ENCODE measurements at places on chromosomes 3 and 15.

DNA sequence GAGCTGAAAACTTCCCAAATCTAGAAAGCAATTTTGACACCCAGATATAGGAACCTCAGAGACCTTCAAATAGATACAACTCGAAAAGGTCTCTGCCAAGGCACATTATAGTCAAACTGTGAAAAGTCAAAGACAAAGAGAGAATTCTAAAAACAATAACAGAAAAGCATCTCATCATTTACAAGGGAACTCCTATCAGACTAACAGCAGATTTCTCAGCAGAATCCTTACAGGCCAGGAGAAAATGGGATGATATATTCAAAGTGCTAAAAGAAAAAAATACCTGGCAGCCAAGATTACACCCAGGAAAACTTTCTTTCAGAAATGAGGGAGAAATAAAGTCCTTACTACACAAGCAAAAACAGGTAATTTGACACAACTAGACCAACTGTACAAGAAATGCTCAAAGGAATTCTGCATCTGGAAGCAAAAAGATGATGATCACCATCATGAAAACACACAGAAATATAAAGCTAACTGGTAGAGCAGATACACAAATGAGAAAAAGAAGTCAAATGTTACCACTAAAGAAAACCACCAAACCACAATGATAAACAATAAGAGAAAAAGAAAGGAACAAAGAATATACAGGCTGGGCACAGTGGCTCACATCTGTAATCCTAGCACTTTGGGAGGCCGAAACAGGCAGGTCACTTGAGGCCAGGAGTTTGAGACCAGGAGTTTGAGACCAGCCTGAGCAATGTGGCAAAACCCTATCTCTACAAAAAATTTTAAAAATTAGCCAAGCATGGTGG is 50.4 kb downstream of the ADAM10 start:
- H3K36me3 ChIP-seq = peaks cover 72% of the 10 kb centered on the region
- no peak overlapping the region for H3K27ac ChIP-seq
- peaks cover 4% of the 10 kb centered on the region for H3K27me3 ChIP-seq
- no peak overlapping the region for H3K4me3 ChIP-seq
- DNase-seq = no peak

GRCh38 chr3:45771166-45771775 is 25.1 kb downstream of the SLC6A20 start:
- no peak overlapping the region for H3K27ac ChIP-seq
- H3K4me3 ChIP-seq = no peak overlapping the region
- H3K36me3 ChIP-seq = no peaks in the 10 kb centered on the region
- H3K27me3 ChIP-seq = peaks cover 27% of the 10 kb centered on the region

DNA sequence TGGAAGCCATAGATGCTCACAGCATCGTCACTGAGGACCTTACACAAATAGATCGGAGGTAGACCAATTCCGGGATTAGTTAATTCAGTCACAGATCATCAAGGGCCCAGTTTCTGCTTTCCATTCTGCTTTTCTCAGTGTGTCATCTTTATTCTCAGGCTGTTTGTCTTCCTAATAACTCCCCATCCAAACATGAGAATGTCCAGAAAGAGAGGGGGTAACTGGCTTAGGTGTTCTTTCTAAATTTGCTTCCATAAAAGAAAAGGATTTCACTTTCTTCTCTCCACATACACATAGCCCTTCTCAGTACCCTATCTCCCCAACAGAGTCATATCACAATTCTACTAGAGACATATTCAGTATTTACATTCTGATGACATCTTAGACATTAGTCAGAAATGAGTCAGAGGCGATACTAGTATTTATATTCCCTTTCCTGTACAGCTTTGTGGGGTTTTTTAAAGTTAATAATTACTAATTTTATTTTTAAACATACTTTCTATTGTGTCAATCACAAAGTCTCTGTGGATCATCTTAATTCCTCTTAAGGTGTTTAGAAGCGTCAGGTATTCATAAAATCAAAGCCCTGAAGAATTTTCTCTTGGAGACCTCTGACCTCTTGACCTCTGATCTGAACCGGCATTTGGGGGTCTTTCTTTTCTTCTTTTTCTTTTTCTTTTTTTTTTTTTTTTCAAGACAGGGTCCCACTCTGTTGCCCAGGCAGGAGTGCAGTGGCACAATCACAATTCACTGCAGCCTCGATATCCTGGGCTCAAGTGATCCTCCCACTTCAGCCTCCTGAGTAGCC is 24.3 kb upstream of the IL12A start:
- H3K4me3 ChIP-seq = no peak overlapping the region
- H3K36me3 ChIP-seq = no peaks in the 10 kb centered on the region
- no peak for DNase-seq
- H3K27me3 ChIP-seq = peaks cover 4% of the 10 kb centered on the region
- no peaks in the 10 kb centered on the region for H3K4me1 ChIP-seq

GRCh38 chr15:62958528-62959363 is 83.8 kb upstream of the TPM1 start:
- DNase-seq = no peak
- no peak overlapping the region for H3K27ac ChIP-seq
- H3K4me3 ChIP-seq = no peak overlapping the region
- peaks cover 4% of the 10 kb centered on the region for H3K27me3 ChIP-seq

DNA sequence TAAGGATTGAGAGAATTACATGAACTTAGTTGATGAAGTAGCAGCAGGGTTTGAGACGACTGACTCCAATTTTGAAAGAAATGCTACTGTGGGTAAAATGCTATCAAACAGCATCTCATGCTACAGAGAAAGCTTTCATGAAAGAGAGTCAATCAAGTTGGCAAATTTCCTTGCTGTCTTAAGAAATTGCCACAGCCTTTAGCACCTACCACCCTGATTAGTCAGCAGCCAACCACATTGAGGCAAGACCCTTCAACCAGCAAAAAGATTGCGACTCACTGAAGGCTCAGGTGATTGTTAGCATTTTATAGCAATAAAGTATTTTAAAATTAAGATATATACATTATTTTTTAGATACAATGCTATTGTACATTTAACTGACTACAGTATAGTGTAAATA is 80.9 kb downstream of the RAP2B start:
- H3K27ac ChIP-seq = no peak overlapping the region
- no peaks in the 10 kb centered on the region for H3K27me3 ChIP-seq

- peak overlapping the region; percentile 50 for H3K27ac ChIP-seq
- H3K4me1 ChIP-seq = peaks cover 50% of the 10 kb centered on the region
- no peak overlapping the region for H3K4me3 ChIP-seq
Measured at GRCh38 chr3:37237252-37237651, 62.9 kb upstream of the LRRFIP2 start.

DNA sequence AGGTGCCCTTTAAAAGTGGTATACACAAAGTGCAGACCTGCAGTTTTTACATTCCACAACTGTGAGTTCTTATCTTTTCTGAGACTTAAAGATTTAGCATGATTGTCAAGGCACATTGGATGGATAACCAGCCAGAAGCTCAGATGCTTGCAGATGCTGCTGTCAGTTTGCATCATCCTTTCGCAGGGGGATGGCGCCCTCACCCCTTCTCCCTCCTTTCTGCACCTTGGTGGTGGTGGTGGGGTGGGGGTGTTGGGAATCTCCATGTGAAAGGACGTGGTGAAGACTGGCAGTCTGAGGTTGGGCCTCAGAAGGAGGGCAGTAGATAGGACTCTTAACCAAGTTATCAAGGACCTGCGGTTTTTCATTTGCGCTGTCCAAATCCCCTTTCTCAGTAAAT is 309.6 kb upstream of the SEMA6D start:
- H3K36me3 ChIP-seq = no peaks in the 10 kb centered on the region
- H3K27me3 ChIP-seq = no peaks in the 10 kb centered on the region
- no peak overlapping the region for H3K27ac ChIP-seq
- no peak overlapping the region for H3K4me3 ChIP-seq
